ENCODE measurements at places on chromosomes 6 and 20. TPM values are rescaled to one million over a fixed set of nuclear protein-coding genes. Genes with fewer than 3 reads are reported as not detected.

The LZTS3 gene
- total RNA-seq = 4.8 TPM

The RGS17 gene
- 3.3 TPM for total RNA-seq

The RSPO3 gene
- not detected for total RNA-seq

The EPB41L1 gene
- 11.7 TPM for total RNA-seq

The SLC17A9 gene
- total RNA-seq = 1.6 TPM

The CALHM6 gene
- total RNA-seq = 2.4 TPM

The PROKR2 gene
- not detected for total RNA-seq

The PSMB8 gene
- total RNA-seq = 20.0 TPM

The HLA-DOA gene
- 0.07 TPM for total RNA-seq

The KHDC3L gene
- total RNA-seq = not detected

The SPATS1 gene
- total RNA-seq = not detected

The GRM4 gene
- total RNA-seq = 0.07 TPM

The TMEM74B gene
- not detected for total RNA-seq

The CTAGE9 gene
- not detected for total RNA-seq
